ENCODE measurements at places on chromosomes 2 and 18.

GRCh38 chr2:119111115-119111975 lies 47.2 kb downstream of the C1QL2 start:
- DNase-seq = no peak

- DNase-seq = no peak
Observed at GRCh38 chr2:201419986-201420385, 31.3 kb downstream of the TRAK2 start.

GRCh38 chr2:128314348-128315121 lies 4.1 kb downstream of the HS6ST1 start:
- no peak for DNase-seq

- no peak for DNase-seq
Observed at GRCh38 chr2:110858993-110859701, 126.8 kb downstream of the ACOXL start.

GRCh38 chr2:27581417-27582128 lies 1.3 kb upstream of the ZNF512 start:
- DNase-seq = no peak

- no peak for DNase-seq
Observed at GRCh38 chr2:133705287-133705686, 137.0 kb upstream of the NCKAP5 start.

GRCh38 chr18:49030138-49030537 lies 79.4 kb upstream of the SMAD7 start:
- DNase-seq = no peak

GRCh38 chr2:227627769-227628168 lies 10.5 kb downstream of the SCYGR4 start:
- no peak for DNase-seq

DNA sequence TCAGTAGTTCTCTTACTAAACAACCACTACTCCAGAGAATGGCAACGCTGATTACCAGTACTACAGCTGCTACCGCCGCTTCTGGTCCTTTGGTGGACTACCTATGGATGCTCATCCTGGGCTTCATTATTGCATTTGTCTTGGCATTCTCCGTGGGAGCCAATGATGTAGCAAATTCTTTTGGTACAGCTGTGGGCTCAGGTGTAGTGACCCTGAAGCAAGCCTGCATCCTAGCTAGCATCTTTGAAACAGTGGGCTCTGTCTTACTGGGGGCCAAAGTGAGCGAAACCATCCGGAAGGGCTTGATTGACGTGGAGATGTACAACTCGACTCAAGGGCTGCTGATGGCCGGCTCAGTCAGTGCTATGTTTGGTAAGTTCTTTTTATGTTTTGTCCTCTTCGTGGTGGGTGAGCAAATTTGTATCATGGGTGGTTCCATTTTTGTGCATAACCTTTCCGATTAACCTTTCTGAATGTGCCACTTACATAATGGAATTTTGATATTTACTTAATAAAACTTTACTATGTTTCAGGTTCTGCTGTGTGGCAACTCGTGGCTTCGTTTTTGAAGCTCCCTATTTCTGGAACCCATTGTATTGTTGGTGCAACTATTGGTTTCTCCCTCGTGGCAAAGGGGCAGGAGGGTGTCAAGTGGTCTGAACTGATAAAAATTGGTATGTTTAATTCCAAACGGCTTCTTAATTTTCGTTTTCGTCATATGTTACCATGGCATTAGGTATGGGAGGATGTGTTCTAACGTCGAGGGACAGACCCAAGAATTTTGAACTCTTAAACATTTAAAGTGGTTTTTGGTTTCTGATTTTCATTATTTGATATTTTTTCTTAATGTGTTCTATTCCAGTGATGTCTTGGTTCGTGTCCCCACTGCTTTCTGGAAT lies 1.3 kb downstream of the SLC20A1 start:
- DNase-seq = no peak

DNA sequence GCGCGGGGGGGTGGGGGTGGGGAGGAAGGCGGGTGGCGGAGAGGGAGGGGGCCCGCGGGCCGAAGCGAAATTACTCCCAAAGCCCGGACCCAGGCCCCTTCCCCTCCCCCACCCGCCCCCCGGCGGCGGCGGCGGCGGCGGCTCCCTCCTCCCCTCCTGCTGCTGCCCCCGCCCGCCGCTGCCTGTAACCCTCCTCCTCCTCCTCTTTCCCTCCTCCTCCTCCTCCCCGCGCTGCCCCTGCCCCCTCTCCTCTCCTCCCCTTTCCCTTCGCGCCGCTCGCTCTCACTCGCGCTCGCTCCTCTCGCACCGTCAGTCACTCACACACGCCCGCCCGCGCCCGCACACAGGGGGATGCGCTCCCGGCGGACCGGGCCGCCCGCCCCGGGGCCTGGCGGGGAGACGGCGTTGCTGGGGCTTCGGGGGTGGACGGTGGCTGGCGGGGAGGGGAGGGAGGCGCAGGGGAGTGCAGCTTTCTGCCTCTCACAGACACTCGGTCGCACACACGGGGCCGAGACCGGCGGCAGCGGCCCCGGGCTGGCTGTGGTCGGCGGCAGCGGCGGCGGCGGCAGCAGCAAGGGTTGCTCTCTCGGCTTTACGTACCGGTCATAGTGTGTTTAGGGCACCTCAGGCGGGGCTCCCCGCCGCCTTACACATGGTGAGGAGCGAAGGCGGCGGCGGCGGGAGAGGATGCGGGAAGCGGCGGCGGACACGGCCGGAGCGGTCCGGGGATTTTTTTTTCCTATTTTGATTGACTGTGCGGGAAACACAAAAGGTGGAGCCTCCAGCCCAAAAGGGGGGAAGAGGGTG lies 405 bp downstream of the SP3 start:
- DNase-seq = peak; percentile 97

DNA sequence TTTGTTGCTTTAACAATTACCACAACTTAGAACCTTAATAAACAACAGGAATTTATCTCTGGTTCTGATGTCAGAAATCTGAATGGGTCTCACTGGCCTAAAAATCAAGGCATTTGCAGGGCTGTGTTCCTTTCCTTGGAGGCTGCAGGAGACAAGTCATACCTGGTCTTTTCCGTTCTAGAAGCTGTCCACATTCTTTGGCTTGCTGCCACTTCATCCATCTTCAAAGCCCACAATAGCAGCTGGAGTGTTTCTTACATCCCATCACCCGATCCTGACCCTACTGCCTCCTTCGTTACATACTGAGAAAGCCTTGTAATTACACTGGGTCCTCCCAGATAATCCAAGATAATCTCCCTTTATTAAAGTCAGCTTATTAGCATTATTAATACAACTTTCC lies 18.1 kb downstream of the NETO1 start:
- no peak for DNase-seq

- DNase-seq = no peak
Observed at GRCh38 chr2:134558208-134558830, 160.5 kb downstream of the TMEM163 start.

DNA sequence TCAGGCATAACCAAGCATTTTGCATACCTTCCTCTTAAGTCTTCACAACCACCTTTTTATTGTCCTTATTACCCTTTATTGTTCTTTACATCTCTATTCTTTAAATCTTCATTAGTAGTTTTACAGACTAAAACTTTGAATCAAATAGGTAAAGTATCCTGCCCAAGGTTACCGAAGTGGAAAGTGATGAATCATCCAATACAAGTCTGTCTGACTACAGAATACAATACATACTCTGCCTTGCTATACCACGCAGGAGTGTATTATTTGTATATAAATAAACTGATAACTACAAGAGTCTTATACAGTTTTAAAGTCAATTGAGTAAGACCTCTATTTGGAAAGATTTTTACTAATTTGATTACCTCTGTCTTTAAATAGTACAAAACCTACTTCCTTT lies 196.0 kb downstream of the ZEB2 start:
- no peak for DNase-seq

GRCh38 chr2:231049286-231050017 lies 7.2 kb upstream of the PSMD1 start:
- no peak for DNase-seq

- DNase-seq = no peak
Observed at GRCh38 chr2:156320486-156321098, 11.9 kb downstream of the NR4A2 start.

DNA sequence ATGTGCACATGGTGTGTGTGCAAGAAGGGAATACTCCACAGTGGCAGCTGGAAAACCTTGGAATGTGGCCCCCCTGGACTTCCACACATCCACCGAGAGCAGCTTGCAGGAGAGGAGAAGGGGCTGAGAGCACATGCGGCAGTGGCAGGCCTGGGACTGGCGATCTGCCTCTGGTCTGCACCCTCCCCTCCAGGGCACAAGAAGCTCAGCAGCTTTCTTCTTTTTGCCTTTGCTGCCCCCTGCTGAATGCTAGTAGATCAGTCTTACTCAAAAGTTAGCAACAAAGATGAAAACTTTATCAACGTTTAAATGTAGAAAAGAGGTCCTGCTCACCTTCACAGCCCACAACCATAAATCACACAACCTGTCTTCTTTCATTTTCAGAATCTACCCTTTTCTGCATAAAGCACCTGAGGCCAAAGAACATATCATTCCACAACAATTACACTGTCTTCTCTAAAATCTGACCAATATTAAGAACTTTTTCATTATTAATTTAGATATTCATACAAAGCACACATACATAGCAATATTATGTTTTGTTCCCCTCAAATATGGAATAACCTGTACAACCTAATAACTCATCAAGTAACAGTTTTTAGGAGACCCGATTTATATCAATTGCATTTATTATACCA lies 34.6 kb downstream of the TGFBRAP1 start:
- no peak for DNase-seq

DNA sequence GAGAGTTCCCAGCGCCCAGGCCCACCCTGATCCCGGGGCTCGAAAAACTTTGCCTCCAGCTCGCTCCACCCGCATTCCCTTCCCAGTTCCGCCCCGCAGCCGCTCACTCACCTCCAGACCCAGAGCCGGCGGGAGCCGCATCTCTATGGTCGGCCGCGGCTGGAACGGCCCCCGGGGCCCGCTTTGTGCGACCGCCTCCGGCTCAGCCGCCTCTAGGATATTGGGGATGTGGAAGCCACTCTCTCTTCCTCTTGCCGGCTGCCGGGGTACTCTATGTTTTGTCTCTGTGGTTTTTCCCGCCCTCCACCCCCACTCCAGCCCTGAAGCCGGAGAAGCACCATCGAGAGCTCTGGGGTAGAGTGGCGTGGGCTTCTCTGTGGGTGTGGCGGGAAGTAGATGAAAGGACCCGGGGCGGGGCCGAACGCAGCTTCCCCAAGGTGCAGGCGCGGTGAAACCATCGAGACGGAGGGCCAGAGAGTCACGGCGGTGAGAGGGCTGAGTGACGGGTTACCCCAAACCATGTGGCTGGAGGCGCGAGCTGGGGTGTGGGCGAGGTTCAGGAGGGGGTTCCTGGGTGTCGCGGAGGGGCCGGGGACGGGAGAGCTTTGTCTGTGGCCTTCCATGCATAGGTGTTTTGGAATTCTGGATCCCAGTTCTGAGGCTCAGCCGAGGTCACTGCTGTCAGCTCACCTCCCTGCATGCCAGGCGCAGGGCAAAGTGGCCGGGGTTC lies at the start of the genes BCS1L and ZNF142:
Gene BCS1L (plus strand): TSS at position 426 of the 730 bp plus-strand sequence. CDS start 1,305 bp downstream, outside the sequence.
Gene ZNF142 (minus strand): TSS at position 366 of the 730 bp plus-strand sequence. CDS start 3,194 bp downstream, outside the sequence.
- peak; percentile 98 for DNase-seq

GRCh38 chr2:176378323-176378722 lies 109.1 kb downstream of the MTX2 start:
- DNase-seq = no peak

DNA sequence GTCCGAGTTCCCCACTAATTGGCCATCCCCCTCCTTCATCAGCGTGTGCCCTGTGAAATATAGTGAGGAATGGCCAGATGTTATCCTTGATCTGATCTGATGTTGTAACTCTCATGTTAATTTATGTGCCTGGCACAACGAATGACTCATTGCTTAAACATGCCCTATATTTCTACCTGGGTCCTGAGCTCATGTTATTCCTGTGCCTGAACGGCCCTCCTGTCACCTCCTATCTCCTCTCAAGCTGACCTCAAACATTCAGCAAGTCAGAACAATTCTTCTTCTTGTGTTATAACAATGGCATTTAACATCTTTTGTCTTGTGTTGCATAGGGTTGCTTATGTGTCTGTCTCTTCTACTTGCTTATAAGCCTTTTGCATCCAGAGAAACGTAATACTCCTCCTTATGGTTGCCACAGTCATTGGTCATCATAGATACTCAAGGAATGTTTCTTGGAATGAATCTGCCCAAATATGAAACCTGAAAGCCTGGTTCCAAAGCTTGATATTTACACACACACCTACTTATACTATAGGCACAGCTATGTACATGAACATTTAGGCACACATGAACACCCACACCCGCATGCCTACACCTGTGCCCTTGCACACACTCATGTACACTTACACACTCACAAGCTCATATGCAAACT lies 80.2 kb upstream of the PHLPP1 start:
- no peak for DNase-seq

DNA sequence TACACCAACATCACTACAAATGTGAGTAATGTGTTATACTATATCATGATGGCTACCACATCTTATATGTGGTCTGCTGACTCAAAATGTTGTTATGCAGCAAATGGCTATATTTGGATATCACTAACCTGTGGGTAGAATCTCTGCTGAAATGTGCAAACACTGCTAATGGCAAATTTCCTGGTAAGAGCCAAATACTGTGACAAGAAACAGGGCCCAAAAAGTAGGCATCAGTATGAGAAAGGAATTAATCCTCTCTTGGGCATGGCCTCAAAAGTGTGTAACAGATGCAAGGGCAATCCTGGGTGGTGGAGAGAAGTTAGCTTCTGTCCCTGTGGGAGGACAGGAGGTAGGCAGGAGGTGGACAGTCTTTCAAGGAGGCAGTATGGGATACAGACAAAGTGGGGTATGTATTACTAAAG lies 13.3 kb downstream of the ATF2 start:
- no peak for DNase-seq

DNA sequence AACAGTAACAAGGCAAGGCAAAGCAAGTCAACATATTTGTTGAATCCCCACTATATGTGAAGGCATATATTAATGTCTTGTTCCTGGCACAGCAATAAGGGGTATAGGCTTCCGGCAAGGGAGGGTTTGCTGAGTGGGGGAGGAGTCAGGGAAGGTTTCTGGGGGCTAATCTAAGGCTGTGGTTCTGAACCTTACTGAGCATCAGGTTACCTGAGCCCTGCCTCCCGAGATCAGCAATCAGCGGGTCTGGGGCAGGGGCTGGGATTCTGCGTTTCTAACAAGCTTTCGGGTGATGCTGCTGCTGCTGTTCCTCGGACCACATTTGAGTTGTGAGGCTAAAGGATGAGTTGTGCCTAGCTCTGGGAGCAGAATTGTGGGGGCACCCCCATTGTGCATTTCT lies 401.7 kb upstream of the SPRED2 start:
- no peak for DNase-seq

- no peak for DNase-seq
Observed at GRCh38 chr2:159450180-159450579, 163.7 kb upstream of the WDSUB1 start.

- peak; percentile 85 for DNase-seq
Observed at GRCh38 chr2:218074031-218074430, 5.0 kb downstream of the RUFY4 start.

GRCh38 chr2:48934807-48935206 lies 179.3 kb upstream of the LHCGR start:
- DNase-seq = no peak

- no peak for DNase-seq
Observed at GRCh38 chr2:5618271-5618670, 73.9 kb upstream of the SOX11 start.

- DNase-seq = peak; percentile 83
Observed at GRCh38 chr2:231642631-231643494, 50.2 kb downstream of the TEX44 start.

GRCh38 chr2:125516496-125517109 lies 1139.4 kb upstream of the GYPC start:
- DNase-seq = no peak

- no peak for DNase-seq
Observed at GRCh38 chr2:25419678-25420242, 78.0 kb upstream of the DNMT3A start.
